ENCODE measurements at places on chromosomes 5 and 9.

DNA sequence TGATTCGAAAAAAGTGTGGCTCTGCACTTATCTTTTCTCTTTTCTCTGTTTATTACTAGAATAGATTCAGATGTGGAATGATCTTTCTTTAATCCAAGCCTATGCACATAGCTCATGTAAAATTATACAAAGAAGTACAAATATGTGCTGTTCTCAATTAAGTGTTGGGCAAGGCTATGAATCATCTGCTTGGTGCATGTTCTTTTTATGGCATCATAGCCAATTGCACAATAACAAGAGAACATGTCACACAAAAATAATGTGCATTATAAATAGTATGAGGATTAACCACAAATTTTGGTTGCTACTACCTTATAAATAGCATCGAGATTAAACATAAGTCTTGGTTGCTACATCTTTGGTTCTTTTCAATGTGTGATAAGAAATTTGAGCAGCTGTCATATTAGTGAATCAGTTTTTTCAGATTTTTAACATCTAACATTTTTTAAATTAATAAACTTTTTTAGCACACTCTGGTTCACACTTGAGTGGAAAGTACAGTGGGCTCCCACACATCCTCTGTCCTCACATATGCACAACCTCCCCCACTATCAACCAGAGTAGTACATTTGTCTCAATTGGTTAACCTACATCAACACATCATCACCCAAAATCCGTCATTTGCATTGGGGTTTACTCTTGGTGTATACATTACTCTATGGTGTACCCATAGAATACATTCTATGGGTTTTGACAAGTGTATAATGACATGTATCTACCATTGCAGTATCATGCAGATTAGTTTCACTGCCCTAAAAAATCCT is 6.8 kb upstream of the RECK start:
- DNase-seq: no peak

GRCh38 chr9:8329561-8330283 is 530.1 kb upstream of the DMAC1 start:
- peak; percentile 66 for DNase-seq

DNA sequence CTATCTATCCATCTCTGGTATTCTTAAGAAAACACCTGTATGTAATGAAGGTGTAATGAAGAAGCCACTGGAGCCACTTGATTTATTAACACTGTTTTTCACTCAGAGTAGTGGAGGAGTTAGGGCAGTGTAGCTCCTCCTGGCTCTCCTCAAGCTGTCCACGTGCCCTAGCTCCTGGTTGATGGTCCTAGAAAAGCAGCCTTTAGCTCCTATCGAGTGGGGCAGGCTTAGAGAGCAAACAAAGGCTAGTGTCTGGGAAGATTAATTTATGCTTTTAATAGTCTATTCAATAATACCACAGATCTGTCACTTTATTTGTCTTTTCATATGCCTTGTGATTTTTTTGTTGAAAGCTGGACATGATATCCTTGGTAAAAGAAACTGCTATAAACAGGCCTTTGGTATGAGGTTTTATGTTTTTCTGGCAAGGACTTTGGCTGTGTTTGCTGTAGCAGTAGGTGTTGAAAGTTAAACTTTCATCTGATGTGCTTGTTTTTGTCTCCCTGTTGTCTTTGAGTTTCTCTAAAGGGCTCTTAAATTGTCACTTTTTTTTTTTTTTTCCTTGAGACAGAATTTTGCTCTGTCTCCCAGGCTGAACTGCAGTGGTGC is 141.1 kb downstream of the GCNT1 start:
- DNase-seq: peak; percentile 6

GRCh38 chr9:15785584-15785983 is 232.7 kb downstream of the CCDC171 start:
- no peak for DNase-seq

DNA sequence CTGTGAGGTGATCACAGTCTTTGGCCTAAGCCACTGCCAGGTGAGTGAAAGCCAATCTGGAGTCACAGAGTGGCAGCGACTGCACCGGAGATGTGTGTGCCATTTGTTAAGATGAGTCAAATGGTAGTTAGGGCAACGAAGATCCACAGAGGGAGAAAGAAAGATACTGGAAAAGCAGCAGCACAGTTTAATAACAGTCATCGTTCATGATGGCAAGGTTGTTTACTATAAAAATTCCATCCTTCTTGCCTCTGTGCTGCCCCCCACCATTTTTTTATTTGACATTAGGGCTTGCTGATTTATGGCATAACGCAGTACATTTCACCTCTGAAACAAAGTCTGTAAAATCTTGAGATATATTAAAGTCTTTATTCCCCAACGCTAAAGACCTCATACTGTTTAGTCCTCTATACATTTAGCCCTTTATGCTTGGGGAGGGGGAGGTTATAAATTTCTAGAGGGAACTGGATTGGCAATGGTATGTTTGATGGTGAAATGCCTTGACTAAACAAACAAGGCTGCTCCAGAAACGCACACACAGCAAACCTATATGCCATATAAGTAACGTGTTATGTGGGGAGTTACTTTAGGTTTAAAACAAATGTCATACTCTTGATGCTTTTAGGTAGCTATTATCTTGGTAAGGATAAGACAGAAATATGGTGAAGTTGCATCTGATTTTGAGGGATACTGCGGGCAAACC is 55.8 kb upstream of the ABL1 start:
- no peak for DNase-seq

DNA sequence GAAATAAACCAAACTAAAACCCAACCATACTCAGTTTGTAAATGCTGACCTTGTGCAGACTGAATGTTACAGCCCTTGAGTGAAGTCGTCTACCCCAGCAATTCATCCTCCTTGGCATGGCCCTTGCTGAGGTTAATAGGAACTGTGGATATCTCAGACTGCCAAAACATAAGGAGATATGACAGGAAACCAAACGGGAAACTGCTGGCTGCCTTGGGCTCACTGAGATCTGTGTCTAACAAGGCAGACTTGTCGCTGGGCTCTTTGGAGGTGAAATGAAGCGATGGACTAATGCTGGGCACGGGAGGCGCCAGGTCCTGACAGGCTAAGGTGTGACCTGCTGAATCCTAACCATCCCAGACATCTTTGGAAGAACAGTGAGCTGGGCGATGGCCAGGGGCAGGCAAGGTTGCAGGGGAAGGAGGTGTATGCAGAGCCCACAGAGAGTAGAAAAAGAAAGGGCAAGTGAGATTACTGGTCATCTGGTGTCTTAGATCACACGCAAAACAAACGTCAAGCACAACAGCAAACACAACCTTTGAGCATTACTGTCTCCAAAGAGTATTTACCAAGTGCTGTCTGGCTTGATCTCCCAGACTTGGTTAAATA is 44.6 kb upstream of the ALDH1A1 start:
- no peak for DNase-seq

- no peak for DNase-seq
Observed at GRCh38 chr5:28415791-28416443, 1377.5 kb upstream of the CDH9 start.
